Heart left ventricle (tissue), 16 donors: ENCODE measurements at places on chromosomes 3 and 15. TPM values are rescaled to one million over a fixed set of nuclear protein-coding genes. Genes with fewer than 3 reads are reported as not detected.

The NDN gene
- total RNA-seq = 26.8 TPM

The PROS1 gene
- 93.1 TPM for total RNA-seq

The HIGD2B gene
- not detected for total RNA-seq

The MESP2 gene
- not detected for total RNA-seq

- no peak for DNase-seq
These were observed 27.2 kb downstream of the PTX3 start for GRCh38 chr3:157463816-157464215.

DNA sequence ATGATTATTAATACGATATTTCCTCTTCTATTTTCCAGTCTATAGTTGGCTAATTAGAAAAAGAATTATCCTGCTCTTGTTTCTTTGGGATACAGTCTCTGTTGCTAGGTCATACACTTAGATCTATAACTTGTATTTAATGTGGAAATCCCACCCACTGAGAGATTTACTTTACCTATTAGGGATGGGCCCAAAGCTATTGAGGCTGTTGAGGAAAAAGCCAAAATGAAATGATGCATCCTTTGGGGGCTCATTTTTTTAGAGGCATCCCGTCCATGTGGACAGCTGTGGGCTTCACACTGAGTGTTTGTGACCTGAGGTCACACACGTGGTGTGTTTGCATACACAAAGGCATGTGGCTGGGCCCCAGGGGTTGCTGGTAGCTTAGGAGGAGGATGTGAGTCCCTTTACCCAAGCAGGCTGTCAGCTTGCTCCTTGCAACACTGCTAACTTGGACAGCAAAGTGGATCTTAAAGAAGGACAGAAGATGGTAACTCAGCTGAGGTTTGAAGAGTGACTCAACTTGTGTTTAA, 477.4 kb downstream of the AGBL1 start:
- DNase-seq = no peak

GRCh38 chr3:127789990-127790881, 32.1 kb downstream of the MGLL start:
- no peak for DNase-seq

- no peak for DNase-seq
These were observed 1248.4 kb downstream of the NSUN3 start for GRCh38 chr3:95311272-95311671.

- no peak for DNase-seq
These were observed 282.5 kb upstream of the CNTN3 start for GRCh38 chr3:74897006-74897405.
